ENCODE measurements at places on chromosomes 1 and 21.
A peak's percentile ranks its signal among the peaks of the same experiment; 100 is the strongest.

GRCh38 chr1:207051191-207051943, at the start of gene YOD1:
TSS of gene YOD1 (minus strand) at chr1:207051208. CDS start at chr1:207051030, 178 bp downstream.
- no peak for DNase-seq

DNA sequence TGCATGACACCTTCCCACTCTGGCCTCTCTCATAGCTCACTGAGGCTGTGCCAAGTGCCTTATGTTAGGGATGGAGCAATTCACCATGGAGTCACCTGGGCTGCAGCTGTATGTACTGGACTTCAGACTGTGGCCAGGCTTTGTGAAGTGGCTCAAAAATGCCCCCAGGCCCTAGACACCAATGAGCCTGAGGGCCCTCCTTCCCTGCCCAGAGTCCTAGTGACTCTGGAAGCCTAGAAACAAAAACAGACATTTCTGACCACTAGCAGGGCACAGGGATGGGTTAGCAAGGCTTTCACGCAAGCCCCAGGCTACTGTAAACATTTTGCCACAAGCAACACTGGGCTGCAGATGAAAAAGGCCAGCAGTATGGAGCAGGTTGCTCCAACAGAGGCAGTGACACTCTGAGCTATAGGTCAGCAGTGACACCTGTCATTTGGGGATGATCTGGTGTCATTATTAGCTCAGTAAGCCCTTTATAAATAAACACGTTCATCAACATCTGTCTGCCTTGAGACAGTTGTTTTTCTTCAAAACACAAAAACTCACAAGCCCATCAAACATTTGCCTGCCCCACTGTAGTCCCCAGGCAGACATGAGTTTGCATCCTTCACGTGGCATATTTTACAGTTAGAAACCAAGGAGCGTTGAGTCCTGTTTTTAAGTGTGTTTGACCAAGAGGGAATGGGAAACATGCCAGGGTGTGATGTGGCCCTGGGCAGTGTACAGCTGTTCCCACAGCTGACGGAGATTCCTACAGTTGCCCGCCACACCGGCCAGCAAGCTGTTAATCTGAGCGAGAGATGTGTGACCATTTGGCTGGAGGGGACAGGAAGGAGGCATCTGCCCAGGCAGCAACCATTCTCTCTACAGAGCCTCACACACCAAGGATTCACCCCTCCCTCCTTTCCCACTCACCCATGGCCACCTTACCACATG, 66.8 kb downstream of the KCNN3 start:
- DNase-seq: no peak

- peak; percentile 97 for DNase-seq
These were observed 15.3 kb upstream of the SKI start for GRCh38 chr1:2212532-2213491.

DNA sequence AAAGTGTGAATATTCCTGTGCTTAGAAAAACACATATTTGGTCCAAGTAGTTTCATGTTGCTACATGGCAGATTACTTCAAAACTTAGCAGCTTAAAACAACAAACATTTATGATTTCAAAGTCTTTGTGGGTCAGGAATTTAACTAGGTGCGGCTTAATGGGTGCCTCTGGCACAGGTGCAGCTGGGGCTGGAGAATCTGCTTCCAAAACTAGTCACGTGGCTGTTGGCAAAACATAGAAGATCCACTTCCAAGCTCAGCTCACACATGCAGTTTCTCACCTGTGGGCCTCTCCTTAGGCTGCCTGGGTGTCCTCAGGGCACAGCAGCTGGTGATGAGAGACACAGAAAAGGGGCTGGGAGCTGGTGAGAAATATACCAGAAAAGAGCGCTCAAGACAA, 263.4 kb downstream of the TTLL7 start:
- no peak for DNase-seq

GRCh38 chr1:85427849-85428248, 37.1 kb downstream of the DDAH1 start:
- DNase-seq: no peak

GRCh38 chr1:169670836-169671235, 40.6 kb downstream of the SELL start:
- DNase-seq: no peak

DNA sequence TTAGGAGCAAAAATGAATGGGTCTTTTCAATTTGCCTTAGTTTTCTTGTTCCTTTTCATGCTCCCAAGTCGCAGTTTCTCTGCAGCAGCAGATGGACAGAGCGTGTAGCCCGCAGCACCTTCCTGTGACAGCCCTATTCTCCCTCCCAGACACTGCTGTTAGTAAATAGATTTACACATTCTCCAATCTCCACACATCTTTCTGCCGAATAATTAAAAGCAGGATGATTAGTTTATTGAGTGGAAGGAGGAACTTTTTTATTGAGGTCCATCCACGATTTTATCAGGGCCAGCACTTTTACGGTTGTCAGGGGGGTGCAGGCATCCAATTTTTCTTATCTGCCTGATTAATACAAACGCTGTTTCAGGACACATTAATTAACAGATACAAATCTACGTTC, 98.2 kb upstream of the USH2A start:
- DNase-seq: no peak

DNA sequence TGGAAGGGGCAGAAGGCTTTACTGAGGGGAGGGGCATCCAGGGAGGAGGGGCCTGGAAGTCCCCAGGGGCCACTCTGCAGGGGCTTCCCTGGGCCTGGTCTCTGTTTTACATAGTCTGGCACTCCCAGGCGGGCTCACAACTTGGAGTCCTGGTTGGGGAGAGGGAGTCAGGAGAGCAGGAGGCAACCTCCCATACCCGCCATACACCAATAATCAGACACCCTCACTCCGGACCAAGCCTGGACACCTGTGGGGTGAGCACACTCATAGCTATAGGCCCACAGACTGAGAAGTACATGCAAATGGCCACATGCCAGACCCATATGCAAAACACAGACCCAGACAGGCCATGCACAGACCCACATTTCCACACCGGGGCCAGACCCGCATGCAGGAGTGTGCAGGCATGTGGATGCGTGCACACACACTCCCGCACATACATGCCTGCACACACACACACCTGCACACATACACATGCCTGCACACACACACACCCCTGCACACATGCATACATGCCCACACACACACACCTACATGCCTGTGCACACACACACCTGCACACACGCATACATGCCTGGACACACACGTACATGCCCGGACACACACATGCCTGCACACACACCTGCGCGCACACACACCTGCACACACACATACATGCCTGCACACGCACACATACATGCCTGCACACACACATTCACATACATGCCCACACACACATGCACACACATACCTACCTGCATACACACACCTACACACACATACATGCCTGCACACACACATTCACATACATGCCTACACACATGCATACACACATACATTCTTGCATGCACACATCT, 89.5 kb upstream of the RUNX3 start:
- DNase-seq: peak; percentile 87

GRCh38 chr1:12085643-12086260, 22.6 kb downstream of the TNFRSF8 start:
- no peak for DNase-seq

DNA sequence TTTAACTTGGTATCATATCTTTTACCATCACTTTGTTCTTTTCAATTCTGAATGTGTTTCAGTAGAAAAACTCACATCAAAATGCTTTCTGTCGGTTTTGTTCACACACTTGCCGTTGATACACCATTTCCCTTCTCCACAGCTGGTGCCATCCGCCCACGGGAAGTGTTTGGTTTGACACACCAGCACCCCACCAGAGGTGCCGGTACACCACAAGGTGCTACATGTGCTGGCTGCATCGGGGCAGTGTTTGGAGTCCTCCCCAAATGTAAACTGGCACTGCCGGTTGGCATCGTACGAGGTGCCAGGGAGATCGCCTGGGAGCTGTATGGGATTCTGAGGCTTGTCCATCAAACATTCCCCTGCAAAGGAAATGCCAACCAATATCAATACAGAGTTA, 5.0 kb downstream of the ADAMTS1 start:
- DNase-seq: no peak

GRCh38 chr1:191460234-191460633, 698.0 kb upstream of the RGS18 start:
- no peak for DNase-seq

DNA sequence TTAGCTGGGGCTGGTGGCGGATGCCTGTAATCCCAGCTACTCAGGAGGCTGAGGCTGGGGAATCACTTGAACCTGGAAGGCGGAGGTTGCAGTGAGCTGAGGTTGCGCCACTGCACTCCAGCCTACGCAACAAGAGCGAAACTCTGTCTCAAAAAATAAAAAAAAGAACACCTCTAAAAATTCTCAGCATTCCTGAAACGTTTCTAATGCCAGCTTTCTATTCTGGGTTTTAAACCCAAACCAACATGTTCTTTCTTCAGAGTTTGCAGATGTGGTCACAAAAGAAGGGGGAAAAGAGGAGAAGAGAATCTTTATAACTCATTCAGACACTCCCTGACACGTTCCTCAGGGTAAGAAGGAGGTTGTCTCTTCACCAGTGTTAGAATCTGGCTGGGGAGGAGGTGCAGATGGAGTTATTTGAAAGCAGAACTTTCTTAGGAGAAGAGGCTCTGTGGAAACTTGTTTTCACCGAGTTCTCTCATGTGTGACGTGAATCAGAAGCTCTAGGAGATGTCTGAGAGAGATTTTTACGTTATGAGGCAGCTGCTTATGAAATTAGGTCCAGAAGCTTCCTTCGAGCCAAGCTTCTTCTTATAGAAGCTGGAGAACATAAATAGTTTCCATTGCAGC, 17.8 kb upstream of the CNR2 start:
- DNase-seq: no peak

DNA sequence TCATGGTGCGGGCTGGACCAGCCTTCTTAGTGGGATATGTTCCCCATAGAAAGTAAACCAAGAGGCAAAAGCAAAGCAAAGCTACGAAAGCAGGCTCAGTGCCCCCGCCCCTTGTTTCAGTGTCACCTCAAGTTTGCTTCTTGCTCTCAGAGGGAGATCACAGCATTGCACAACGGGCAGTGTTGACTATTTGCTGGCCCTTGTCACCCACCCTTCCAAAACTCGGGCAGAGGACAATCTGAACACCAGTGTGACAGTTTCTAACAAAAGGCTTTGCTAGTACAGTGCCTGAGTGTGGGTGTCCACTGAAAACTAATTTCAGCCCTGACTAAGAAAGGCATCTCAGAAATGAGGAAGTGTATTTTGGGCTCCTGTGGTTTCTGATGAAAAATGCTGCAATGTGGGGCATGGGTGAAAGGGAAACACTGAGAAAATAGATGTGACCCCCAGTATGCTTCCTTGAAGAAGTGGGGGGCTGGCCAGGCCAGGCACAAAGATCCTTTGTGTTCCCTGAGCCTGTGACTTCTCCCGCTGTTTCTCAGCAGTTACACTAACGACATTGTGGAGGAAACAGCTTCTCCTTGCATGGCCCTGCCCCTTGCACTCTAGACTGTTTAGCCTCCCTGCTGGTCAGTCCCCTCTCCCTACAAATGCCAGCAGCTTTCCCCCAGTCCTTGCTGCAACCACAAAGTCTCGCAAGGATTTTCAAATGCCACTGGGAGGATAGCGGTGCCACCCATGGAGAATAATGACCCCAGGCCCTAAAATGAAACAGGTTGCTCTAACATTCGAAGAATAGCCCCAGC, 33.3 kb upstream of the KCNE1 start:
- DNase-seq: peak; percentile 75

DNA sequence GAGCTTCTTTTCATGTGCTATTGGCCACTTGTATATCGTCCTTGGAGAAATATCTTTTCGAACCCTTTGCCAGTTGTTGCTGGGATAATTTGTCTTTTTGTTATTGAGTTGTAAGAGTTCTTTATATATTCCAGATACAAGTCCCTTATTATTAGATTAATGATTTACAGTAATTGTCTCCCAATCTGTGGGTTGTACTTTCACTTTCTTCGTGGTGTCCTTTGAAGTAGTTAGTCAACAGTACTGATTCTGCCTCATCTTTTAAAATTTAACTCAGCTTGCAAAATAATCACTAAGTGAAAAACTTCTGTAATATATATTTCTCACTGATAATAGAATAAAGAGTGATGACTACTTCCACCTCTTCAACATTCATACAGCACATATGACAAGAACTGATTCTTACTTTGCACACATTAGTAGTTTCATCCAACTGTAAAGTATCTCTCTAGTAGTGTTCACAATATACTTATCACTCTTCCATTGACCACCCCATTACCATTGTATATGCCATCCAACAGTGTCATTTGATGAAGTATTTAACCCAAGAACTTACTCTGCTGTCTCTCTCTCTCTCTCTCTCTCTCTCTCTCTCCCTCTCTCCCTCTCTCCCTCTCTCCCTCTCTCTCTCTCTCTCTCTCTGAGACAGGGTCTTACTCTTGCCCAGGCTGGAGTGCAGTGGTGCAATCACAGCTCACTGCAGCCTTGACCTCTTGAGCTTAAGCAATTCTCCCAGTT, 104.2 kb upstream of the DMRTA2 start:
- no peak for DNase-seq

DNA sequence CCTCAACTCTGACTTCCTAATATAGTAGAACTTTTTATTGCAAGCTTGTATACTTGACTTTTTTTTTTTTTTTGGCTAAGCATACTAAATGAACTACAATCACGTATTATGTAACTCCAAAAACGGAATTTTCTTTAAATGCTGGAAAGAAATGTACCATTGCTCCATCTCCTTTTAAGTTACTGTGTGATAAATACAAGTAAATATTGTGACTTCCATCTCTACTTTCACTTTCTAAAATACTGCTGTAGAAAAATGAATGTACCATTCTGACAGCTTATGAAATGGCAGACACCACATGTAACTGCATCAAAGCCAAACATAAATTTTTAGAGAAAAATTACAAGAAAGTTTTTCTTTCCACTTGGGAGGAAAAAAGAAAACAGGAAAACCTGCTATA, 54.7 kb downstream of the ASH1L start:
- DNase-seq: no peak

GRCh38 chr1:54685335-54685905, 30.2 kb upstream of the TTC4 start:
- DNase-seq: no peak

DNA sequence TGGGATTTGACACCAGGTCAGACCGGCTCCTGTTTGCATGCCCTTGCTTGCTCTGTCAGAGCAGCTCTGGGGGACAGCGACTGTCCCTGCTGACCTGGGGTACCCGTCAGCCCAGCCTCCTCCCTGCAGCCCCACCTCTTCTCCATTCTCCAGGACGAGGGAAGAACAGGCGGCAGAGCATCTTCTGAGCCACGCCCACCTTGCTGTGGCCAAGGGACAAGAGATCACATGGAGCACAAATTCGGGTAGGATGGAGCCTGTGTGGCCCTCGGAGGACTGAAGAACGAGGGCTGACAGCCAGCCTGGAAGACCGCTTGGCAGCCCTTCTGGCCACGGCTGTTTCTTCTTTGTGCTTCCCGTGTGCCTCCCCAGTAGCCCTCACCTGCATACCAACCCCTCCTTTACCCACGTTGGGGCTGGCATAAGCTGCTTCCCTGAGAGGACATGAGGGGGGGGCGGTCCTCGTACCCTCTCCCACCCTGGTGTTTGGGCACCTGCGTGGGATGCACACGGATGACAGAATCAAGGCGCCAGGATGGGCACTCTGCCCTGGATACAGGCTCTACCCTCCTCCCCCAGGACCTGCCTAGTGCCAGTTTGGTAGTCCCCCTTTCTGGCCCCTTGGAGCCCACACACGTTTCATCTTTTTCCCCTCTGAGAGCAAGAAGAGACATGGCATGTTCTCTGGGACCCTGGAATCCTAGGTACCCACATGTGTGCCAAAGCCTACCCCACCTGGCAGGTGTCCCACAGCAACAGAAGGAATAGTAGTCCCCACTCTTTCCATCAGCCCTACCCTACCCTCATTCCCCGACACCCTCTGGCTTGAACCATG, 26.9 kb downstream of the CDK18 start:
- no peak for DNase-seq

Measured in endodermal cell (in vitro differentiated cells).